ENCODE measurements at places on chromosomes 11 and 22. TPM values are rescaled to one million over a fixed set of nuclear protein-coding genes. Genes with fewer than 3 reads are reported as not detected.

SLC17A6 gene
- not detected for total RNA-seq

KCNJ11 gene
- 4.7 TPM for total RNA-seq

MIOX gene
- total RNA-seq, result 1.9 TPM

OTOG gene
- total RNA-seq, result not detected

CYTH4 gene
- total RNA-seq, result 1.3 TPM

MYOD1 gene
- total RNA-seq, result not detected

MAP6 gene
- total RNA-seq, result not detected

DNA sequence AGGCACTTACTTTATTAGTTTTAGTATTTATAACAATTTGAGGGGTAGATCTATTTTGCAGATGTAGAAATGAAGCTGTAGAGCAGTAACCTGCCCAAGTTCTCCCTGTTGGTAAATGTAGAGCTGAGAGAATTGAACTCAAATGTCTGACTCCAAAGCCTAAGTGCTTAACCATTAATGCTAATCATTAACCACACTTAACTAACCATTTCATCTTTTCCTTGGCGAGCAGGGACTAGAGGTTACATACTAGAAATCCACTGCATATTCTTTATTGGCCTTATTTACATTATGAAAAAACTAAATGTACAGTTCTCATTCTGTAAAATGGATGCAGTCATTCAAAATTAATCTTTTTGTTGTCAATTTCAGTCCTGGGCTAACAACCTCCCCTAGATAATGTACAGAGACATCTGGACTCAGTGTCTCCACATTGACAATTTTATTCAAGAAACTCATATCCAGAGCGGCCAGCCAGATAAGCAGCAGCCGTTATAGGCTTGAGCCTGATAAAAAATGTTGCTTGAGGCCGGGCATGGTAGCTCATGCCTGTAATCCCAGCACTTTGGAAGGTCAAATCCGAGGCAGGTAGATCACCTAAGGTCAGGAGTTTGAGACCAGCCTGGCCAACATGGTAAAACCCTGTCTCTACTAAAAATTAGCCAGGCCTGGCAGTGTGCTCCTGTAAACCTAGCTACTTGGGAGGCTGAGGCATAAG is 76.7 kb upstream of the PICALM start:
- DNase-seq, result peak; percentile 64

DNA sequence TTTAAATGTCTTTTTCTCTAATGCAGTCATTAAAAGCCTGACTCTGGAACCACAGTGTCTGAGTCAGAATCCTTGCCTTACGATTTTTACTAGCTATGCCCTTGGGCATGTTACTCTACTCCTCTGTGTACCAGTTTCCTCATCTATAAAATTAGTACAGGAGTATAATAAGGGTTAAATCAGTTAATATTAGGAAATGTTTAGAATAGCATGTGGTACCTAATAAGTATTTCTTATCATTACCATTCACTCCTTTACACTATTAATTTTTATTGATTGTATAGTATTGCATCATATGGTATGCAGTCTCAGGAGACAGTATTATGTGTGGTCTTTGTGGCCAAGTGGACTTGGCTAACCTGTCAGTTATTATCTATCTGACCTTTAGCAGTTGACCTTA is 68.2 kb downstream of the METTL15 start:
- no peak for DNase-seq

GRCh38 chr11:59614277-59615119 is 1.1 kb downstream of the OSBP start:
- peak; percentile 6 for DNase-seq

- peak; percentile 99 for DNase-seq
Measured at GRCh38 chr22:44448271-44448830, 49.7 kb downstream of the RTL6 start.
